ENCODE measurements at places on chromosomes 7 and 10.

DNA sequence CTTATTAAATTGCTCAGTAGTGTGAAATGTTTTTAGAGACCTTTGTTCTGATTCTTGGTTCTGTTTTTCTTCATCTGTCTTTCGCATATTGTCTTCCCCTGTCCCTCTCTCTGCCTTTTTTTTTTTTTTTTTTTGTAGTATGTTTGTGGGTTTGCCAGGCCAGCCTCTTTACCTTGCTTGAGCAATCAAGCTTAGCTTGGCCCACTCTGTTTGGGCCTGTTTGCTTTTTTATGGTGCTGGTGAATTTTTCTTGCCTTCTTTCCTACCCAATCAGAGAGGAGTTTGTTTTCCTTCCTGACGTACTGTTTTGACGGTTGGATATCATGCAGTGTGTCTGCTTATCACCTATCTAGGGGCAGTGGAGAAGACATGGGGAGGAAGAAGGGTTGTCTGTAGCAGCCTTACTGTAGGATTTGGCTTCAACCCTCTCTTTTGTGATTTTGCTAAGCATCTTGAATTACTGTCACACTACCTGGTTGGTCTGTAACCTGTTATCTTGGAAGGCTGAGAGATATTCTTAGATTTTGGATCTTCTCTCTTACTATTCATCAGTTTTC is 64.0 kb downstream of the BBS9 start:
- DNase-seq = no peak

GRCh38 chr10:118108194-118109026 is 61.7 kb upstream of the RAB11FIP2 start:
- DNase-seq = no peak

DNA sequence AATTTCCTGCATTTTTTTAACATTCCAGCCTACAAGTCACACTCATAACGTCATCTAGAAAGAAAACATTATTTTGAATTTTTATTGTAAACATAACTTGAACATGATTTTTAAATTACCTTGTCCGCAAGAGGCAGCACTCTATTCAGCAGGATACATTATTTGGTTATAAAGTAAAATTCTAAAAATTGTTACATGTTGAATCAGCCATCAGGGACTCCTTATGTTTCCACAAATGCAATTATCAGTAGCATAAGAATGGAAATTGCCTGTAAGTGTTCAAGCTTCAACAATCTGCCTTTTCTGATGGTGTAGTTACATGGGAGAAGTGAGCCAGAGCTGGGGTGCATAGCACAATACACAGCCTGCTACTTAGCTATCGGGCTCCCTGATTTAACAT is 97.5 kb downstream of the ZNF365 start:
- DNase-seq = no peak

- peak; percentile 75 for DNase-seq
These were observed 44.1 kb downstream of the SFTPD start for GRCh38 chr10:79904671-79905321.

- DNase-seq = no peak
These were observed 10.0 kb downstream of the HHEX start for GRCh38 chr10:92699518-92700381.

GRCh38 chr10:34936061-34936460 is 121.0 kb upstream of the PARD3 start:
- no peak for DNase-seq

GRCh38 chr10:85611746-85612377 is 754.7 kb downstream of the GRID1 start:
- DNase-seq = peak; percentile 22

DNA sequence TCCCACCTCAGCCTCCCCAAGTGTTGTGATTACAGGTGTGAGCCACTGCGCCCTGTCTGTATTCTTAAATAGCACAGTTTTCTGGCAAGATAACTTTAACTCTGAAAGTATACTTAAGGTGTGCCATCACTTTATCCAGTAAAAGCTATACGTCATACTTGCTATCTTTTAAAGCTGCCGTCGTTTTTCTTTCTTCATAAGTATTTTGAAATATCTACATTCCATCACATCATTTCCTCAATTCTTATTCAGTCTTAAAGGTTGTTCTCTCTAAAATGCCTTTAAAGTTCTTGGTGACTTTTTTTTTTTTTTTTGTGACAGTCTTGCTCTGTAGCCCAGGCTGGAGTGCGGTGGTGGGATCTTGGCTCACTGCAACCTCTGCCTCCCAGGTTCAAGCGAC is 34.7 kb downstream of the PTPN12 start:
- DNase-seq = no peak

- DNase-seq = no peak
These were observed 131.3 kb upstream of the NPVF start for GRCh38 chr7:25359471-25360059.

DNA sequence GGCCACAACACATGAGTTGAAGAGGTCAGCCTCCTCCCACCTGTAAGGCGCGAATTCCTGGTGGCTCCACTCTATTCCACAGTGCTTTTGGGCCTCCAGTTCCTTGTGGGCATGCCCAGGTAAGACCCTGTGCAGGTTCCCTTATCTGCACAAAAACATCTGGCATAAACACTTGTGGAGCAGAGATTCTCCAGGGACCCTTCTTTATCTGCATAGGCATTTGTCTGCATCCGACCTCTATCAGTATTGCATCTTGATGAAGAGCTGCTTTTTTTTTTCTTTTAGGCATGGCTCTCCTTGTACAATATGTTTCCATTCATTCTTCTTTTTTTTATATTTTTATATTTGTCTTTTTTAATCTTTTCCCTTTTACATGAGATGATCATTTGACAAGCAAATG is 58.4 kb downstream of the ANKMY2 start:
- DNase-seq = no peak

Measured in ureter (tissue), 1 donor.